SK-N-SH (cell line): ENCODE measurements at places on chromosomes 5 and 9. TPM values are rescaled to one million over a fixed set of nuclear protein-coding genes. Genes with fewer than 3 reads are reported as not detected.

The SPAAR gene
- polyA plus RNA-seq = 0.11 and 0.13 TPM in 2 replicates

The PRDM9 gene
- not detected in 2 replicates for polyA plus RNA-seq

- no peaks in the 10 kb centered on the region for H3K27me3 ChIP-seq
- no peak for DNase-seq
- H3K4me1 ChIP-seq = no peaks in the 10 kb centered on the region
Observed at GRCh38 chr9:69218166-69218565, 44.1 kb downstream of the TJP2 start.

DNA sequence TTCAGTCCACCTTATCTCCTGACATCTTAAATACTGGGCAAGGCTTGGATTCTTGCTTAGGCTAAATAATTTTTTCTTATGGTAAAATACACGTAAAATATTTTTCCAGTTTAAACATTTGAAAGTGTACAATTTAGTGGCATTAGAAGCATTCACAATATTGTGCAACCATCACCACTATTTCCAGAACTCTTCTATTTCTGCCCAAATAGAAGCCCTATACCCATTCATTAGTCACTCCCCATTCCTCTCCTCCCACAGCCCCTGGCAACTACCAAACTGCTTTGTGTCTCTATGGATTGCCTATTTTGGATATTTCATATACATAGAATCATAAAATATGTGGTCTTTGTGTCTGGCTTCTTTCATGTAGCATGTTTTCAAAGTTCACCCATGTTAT, 57.6 kb downstream of the IL31RA start:
- H3K27me3 ChIP-seq = no peaks in the 10 kb centered on the region; the same call in 1 of the 2 replicates
- H3K27ac ChIP-seq = no peak overlapping the region
- H3K4me1 ChIP-seq = no peaks in the 10 kb centered on the region
- no peaks in the 10 kb centered on the region for H3K36me3 ChIP-seq
- DNase-seq = no peak

The ADAMTSL2 gene
- 0.21 and 0.31 TPM in 2 replicates for polyA plus RNA-seq

- no peaks in the 10 kb centered on the region for H3K27me3 ChIP-seq
- peak; percentile 66 for DNase-seq
- H3K4me3 ChIP-seq = peak overlapping the region; percentile 68
- H3K36me3 ChIP-seq = no peaks in the 10 kb centered on the region
- H3K27ac ChIP-seq = no peak overlapping the region; the same call in 1 of the 2 replicates
Observed at GRCh38 chr5:179679014-179679674, 1.7 kb downstream of the CBY3 start.

The TAF11L10 gene
- polyA plus RNA-seq = not detected in 2 replicates

DNA sequence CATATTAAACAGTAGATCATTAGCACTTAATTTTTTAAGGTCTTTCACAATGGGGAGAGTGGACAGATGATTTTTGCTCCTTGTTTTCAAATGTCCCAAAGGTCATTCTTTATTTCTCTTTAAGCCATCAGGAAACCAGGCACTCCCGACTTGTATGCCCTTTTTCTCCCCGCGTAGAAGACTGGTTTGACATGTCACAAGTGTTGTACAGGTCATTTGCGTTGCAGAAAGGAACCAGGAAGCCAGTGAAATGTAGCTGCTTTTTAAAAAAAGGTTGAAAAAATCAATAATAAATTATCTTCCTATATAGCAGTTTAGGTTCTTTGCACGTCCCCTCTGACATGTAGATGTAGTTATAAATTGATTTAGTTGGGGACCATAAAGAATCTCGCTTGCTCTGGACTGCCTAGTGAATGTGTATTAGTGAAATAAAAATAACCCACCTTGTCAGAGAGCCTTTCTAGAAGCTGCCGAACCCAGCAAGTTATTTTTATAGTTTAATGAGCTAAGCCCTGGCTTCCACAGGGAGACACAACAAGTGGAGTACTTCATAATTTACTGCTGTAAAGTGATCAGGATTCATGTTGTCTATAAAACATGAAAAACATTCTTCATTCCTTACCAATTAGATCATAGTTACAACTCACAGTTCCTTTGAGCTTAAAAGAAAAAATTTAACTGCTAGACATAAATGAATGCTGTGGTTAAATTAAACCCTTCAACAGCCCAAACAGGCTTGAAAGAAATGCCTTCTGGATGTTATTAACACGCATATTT, 404.6 kb downstream of the CSNK1G3 start:
- peak overlapping the region; percentile 65; the same call in 1 of the 2 replicates for H3K27ac ChIP-seq
- H3K4me3 ChIP-seq = no peak overlapping the region

The DMRT3 gene
- not detected in 2 replicates for polyA plus RNA-seq

DNA sequence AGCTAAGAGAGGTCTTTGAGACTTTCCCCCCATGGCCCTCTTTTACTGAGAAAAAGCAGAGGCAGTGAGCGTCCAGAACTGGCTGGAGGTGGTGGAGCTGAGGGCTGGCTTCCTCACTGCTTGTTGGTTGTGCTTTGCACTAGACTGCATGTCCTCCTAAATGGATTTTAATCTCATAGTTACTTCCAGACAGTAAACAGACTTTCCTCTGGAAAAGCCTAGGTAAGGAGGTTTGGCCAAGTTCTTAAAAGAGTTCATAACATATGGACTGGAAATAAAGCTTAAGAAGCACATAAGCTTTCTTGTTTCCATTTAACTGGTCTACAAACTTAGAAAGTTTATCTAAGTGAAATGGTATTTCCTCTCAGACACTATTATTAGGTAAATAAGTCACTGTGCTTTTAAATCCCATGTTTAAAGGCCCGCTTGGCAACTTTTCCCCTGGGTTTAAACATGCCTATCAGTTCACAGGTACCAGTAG, 2.0 kb downstream of the ASPN start:
- no peak for DNase-seq
- no peak overlapping the region for H3K4me3 ChIP-seq
- H3K27ac ChIP-seq = peak overlapping the region; percentile 59; the same call in 1 of the 2 replicates
- H3K4me1 ChIP-seq = peaks cover 23% of the 10 kb centered on the region

- no peaks in the 10 kb centered on the region for H3K27me3 ChIP-seq
- H3K4me3 ChIP-seq = no peak overlapping the region
- no peak overlapping the region for H3K27ac ChIP-seq
- peak; percentile 57 for DNase-seq
Observed at GRCh38 chr5:159094745-159095144, 5.0 kb downstream of the EBF1 start.

The PCDHA13 gene
- not detected in 2 replicates for polyA plus RNA-seq

DNA sequence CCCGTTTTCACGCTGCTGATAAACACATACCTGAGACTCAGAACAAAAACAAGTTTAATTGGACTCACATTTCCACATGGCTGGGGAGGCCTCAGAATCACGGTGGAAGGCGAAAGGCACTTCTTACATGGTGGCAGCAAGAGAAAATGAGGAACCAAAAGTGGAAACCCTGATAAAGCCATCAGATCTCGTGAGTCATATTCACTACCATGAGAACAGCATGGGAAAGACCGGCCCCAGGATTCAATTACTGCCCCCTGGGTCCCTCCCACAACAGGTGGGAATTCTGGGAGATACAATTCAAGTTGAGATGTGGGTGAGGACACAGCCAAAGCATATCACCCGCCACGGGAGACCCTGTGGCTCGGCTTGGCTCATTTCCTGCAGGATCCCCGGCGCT, 20.2 kb downstream of the EXD3 start:
- no peak overlapping the region for H3K4me3 ChIP-seq
- no peak overlapping the region for H3K27ac ChIP-seq
- no peak for DNase-seq
- no peaks in the 10 kb centered on the region for H3K36me3 ChIP-seq

The ACOT12 gene
- polyA plus RNA-seq = 0.07 and 0.19 TPM in 2 replicates

The ASS1 gene
- 0.49 and 0.59 TPM in 2 replicates for polyA plus RNA-seq

The CDH9 gene
- polyA plus RNA-seq = not detected in 2 replicates

DNA sequence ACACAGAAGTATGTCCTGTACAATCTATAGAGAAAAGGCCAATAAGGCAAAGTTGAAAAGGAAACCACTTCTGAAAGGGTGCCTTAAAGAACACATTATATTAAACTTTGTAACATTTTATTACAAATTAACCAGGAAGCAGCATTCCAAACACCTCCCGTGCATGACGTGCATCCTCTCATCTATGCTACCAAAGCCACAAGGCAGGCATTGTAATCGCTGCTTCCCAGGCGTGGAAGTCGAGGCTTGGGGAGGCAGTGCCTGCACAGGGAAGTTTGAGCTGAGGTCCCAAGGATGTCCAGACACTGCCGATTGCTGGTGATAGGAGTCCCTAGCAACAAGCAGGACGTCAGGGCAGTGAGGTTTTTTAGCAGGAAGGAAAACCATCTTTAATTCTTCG, 44.3 kb upstream of the BARHL1 start:
- DNase-seq = no peak
- H3K4me1 ChIP-seq = peaks cover 7% of the 10 kb centered on the region; the same call in 1 of the 2 replicates
- H3K36me3 ChIP-seq = no peaks in the 10 kb centered on the region

DNA sequence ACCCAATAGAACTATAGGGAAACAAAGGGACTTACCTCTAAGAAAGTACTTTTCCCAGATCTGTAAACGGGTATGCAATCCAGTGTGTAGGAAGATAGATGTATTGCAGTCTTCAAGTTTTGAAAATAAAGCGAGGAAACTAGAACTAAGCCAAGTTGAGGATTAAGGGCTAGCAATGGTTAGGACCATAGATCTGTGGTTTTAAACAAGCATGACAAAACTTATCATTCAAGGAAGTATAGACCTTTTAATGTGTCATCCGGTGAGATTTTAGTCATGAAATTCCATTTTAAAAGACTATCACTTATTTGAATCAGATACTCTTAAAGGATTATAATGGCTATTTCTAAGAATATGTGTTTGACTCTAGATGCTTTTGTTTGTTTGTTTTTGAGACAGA, 20.5 kb downstream of the CD274 start:
- H3K27ac ChIP-seq = no peak overlapping the region
- no peaks in the 10 kb centered on the region; the same call in 1 of the 2 replicates for H3K4me1 ChIP-seq
- no peak for DNase-seq
- no peaks in the 10 kb centered on the region for H3K27me3 ChIP-seq
- H3K36me3 ChIP-seq = peaks cover 14% of the 10 kb centered on the region; the same call in 1 of the 2 replicates

GRCh38 chr5:115098041-115098702, 71.5 kb downstream of the TRIM36 start:
- no peaks in the 10 kb centered on the region; the same call in 1 of the 2 replicates for H3K4me1 ChIP-seq
- no peak overlapping the region; the same call in 1 of the 2 replicates for H3K4me3 ChIP-seq
- no peaks in the 10 kb centered on the region; the same call in 1 of the 2 replicates for H3K27me3 ChIP-seq
- no peak overlapping the region for H3K27ac ChIP-seq

DNA sequence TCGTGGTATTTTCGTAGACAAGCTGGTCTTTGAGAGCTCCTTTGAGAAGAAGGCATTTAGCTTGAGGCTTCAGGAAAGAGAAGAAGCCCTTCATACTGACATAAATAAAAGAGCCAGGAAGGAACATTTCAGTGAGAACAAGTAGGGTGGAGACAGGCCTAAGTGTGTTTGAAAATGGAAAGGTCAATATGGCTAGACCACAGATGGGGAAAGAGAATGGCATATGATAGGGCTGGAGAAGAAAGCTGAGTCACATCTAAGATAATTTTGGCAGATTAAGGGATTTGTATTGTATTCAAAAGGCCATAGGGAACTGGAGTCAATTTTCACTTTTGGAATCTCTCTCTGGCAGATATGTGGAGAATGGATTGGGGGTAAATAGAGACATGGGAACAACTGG, 374.9 kb downstream of the TMEM38B start:
- H3K4me1 ChIP-seq = no peaks in the 10 kb centered on the region
- no peak for DNase-seq
- no peak overlapping the region for H3K4me3 ChIP-seq
- no peaks in the 10 kb centered on the region for H3K36me3 ChIP-seq
- H3K27me3 ChIP-seq = no peaks in the 10 kb centered on the region
- H3K27ac ChIP-seq = no peak overlapping the region

The SNCB gene
- 0.15 and 0.33 TPM in 2 replicates for polyA plus RNA-seq

The FREM1 gene
- polyA plus RNA-seq = 0.26 and 0.60 TPM in 2 replicates

- no peak for DNase-seq
- H3K27me3 ChIP-seq = no peaks in the 10 kb centered on the region
- no peak overlapping the region for H3K4me3 ChIP-seq
- H3K36me3 ChIP-seq = no peaks in the 10 kb centered on the region
- H3K4me1 ChIP-seq = peaks cover 7% of the 10 kb centered on the region; the same call in 1 of the 2 replicates
- no peak overlapping the region for H3K27ac ChIP-seq
Observed at GRCh38 chr9:95373782-95374487, 56.4 kb upstream of the FANCC start.

DNA sequence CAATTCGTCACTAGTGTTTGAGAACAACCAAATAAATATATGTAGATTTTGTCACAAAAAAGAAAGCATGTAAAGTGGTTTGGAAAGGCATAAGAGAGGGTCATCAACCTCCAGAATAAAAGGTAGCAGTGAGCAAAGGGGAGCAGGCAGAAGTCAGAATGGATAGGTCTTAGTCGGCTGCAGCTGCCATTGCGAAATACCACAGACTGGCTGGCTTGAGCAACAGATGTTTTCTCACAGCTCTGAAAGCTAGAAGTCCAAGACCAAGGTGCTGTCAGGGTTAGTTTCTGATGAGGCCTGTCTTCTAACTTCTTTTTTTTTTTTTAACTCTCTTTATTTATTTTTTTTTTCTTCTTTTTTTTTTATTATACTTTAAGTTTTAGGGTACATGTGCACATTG, 208.1 kb upstream of the PIK3R1 start:
- no peaks in the 10 kb centered on the region for H3K27me3 ChIP-seq
- DNase-seq = no peak
- no peaks in the 10 kb centered on the region for H3K4me1 ChIP-seq
- no peak overlapping the region for H3K4me3 ChIP-seq
- no peaks in the 10 kb centered on the region for H3K36me3 ChIP-seq

GRCh38 chr5:156174225-156174624, 152.7 kb upstream of the SGCD start:
- no peaks in the 10 kb centered on the region for H3K36me3 ChIP-seq
- H3K4me1 ChIP-seq = no peaks in the 10 kb centered on the region
- no peak overlapping the region for H3K27ac ChIP-seq

DNA sequence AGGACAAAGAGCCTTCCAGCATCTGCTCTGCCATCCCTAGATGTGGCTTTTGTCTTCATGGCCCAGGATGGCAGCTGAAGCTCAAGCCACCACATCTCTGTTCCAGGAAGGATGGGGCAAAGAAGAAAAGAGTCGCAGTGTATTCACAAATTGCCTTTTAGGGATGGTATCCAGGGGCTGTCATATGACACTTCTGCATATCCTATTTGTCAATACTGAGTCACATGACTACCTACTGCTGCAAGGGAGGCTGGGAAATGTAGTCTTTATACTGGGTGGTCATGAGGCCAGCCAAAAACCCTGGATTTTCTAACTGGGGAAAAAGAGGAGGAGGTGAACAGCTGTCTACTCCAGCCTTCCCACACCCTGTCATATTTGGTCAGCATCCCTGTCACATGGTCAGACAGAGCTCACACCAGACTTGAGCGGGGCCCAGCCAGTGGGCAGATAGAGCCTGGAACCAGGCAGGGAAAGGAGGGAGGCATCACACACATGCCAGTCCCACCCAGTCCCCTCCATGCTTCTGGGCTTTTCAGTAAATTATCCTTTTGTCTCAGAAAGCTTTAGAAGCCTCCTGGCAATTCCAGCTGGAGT, 52.0 kb downstream of the OLFM1 start:
- no peak for DNase-seq
- no peaks in the 10 kb centered on the region for H3K36me3 ChIP-seq
- no peak overlapping the region for H3K4me3 ChIP-seq
- H3K4me1 ChIP-seq = no peaks in the 10 kb centered on the region; the same call in 1 of the 2 replicates

DNA sequence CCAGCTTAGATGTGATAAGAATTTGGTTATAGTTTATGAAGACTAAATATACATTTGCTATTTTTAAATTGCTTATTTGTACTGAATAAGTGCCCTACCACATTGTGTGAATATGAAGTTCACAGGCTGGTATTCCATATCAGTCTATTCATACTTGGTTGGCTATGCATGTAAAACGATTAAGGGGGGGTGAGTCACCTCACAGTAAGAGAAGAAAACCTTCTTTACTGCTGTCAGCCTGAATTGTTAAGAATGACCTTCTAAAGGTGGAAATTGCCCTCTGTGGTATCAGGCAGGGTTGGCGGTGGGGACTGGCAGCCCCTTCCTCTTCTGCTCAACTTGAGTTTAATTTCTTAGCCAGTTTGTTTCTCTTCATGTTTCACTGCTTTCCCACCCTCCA, 127.0 kb upstream of the RPS23 start:
- no peak overlapping the region for H3K4me3 ChIP-seq
- H3K4me1 ChIP-seq = no peaks in the 10 kb centered on the region
- H3K27ac ChIP-seq = peak overlapping the region; percentile 85
- no peaks in the 10 kb centered on the region for H3K27me3 ChIP-seq
- no peaks in the 10 kb centered on the region for H3K36me3 ChIP-seq
- no peak for DNase-seq
